ENCODE measurements at places on chromosomes 16 and 17.

DNA sequence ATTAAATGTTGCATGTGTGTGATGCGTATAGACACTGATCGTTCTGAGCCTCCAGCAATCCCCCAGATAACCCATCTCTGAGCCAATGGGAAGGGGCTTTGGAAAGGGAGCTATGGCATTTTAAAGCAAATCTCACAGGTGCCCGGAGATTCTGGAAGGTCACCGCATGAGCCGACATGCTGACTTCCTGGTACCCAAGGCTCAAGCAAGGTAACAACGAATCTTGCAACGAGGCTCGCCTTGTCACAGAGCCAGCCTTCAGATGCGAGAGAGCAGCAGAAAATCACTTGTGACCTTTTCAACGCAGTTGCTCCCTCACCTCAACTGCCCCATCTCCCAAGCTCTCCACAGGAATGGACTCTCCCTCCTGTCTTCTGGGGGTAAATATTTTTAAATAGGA lies 154.8 kb upstream of the CDH5 start:
- no peak for DNase-seq

DNA sequence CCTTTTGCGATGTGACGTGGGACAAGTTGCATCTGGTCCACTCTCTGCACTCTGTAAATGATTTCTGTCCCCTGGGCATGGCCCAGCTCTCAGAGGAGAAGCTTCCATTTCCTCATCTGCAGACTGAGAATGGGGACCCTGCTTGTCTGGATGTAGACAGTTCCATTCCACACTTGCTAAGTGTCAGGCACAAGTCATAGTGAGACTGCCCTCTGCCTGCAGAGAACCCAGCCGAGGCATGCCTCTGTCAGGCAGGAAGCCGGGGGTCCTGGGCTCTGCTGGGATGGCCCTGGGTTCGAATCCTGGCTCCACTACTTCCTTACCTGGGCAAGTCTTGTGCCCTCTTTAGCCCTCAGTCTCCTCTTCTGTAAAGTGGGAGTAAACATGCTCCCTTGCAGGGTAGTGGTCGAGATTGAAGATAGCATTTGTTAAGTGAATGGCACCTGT lies 4.1 kb downstream of the MAP2K3 start:
- DNase-seq, result no peak

DNA sequence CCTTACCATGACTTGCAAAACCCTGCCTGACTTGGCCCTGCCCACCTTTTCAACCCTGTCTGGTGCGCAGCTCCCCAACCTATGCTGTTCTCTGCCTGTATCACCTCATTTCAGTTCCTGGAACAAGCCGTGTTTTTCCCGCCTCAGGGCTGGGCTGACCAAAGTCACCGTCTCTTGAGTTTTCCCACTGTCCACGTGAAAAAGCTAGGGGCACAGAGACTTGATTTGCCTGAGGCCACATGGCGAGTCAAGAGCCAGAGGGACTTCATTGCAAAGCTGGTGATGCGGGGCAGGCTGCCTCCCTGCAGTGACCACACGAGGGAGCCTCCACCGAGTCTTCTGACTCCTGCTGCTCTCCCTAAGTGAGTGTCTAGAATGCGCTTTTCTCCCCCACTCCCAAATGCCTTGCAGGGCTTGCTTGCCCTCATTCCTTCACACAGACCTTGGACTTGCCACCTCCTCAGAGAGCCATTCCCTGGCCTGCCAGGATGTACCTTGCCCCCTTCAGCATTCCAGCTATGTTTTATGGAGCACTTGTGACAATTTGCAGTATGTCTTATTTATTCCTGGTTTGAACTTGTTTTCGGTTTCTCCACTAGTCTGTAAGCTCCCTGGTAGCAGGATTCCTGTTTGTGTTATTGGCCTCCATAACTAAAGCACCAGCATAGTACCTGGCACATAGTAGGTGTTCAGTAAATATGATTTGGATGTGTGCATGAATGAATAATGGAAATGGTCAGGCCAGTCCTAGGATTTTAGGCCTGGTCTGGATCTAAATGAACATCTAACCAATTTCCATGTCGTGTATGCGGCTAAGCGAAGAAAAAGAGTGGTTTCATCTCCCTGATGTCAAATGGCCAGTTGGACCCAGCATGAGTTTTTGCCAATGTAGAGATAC lies 252.3 kb downstream of the SNX29 start:
- DNase-seq, result peak; percentile 5

GRCh38 chr16:35730251-35730650 lies 2270.8 kb downstream of the TP53TG3F start:
- no peak for DNase-seq

DNA sequence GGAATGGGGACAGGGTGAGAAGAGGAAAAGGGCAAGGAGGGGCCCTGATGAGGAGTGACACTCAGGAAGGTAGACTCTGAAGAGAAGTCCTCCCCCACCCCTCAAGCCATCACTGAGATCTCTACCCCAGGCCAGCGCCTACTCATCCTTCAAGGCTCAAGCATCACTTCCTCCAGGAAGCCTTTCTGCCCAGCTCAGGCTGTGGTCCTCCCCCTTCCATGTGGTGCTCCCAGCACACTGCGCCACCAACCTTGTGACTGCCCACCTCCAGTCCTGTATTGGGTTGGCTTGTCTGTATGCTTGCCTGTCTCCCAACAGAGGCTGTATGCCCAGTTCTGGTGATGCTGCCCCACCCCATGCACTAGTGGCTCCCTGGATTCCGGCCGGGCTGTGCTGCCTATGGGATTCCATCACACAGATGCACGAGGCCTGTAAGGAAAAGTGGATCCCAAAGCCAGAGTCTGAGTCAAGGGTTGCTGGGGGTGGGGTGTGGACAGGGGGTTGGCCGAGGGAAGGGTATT lies 19.8 kb upstream of the ZFP90 start:
- no peak for DNase-seq

DNA sequence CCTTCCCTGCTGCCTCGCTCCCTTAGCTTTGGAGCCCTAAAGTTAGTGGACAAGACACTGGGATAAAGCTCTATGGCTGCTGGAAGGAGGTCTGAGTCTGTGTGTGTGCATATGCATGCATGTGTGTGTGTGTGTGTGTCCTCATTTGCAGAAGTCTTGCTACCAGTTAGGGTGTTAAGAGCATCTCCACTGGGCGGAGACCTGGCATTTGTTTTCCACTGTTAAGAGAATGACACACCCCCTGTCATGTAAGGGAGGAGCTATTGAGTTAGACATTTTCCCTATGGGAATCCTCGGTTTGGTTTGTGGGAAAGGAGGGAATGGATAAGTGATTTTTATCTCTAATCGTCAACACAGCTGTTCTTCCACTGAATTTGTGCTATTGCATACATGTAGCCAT lies 24.8 kb upstream of the ARHGAP23 start:
- no peak for DNase-seq

- DNase-seq, result no peak
These were observed 33.8 kb upstream of the CPHXL start for GRCh38 chr16:75760018-75760519.

DNA sequence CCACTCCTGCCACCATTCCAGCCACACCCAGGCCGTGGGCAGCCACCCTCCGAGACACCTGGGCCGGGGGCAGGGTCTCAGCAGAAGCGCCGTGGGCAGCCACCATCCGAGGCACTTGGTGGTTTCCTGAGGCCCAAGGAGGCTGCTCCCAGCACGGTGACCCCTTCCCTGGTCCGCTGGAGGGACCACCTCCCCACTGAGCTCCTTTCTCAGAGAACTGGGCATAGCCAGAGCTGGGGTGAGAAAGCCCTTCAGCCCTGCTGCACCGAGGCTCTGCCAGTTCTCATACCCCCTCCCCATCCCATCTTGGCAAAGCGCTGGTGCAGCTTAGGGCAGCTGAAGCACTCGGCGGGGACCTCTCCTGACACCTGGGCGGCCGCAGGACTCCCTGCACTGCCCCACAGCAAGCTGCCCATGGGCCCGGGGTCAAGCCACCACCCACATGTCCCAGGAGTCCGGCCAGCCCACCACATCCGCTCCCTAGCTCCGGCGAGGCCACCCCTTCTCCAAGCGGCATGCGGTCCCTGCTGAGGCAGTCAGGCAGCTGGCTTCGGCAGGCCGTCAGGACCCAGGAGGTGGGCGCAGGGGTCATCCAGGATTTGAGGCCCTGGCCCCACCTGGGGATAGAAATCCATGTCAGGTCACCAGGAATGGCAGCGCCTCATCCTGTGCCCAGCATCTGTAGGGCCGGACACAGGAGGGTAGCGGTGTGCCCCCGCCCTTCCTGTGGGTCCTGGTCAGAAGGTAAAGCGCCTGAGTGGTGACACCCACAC lies 1.3 kb upstream of the CYBA start:
- DNase-seq, result no peak

DNA sequence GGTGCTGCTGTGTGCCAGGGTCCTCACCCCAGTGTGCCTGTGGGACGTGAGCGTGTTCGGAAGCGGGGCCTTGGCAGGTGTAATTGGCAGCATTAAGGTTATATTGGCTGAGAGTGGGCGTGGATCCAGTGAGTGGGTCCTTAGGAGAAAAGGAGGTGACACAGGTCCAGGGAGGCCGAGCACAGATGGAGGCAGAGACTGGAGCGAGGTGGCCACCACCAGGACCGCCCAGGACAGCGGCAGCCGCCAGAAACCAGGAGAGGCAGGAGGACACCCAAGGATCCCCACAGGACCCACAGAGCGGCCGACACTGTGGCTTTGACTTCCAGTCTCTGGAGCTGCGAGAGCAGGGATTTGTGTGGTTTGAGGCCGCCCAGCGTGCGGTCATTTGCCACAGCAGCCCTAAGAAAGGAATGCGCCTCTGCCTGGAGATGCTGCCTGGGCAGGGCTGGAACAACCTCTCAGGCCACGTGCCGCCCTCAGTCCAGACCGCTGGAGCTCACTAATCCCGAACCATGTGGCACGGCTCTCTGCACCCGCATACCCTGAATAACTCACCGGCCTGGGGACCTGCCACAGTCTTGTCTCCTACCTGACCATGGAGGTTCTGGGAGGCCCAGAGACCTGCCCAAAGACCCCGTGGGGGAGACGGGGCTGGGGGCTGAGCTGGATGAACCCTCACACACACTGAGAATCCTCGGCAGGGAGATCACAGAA lies 45.4 kb downstream of the SOX8 start:
- no peak for DNase-seq

- no peak for DNase-seq
These were observed 13.5 kb upstream of the CACNG4 start for GRCh38 chr17:66950886-66951604.

GRCh38 chr16:86772671-86773353 lies 194.5 kb downstream of the FOXL1 start:
- DNase-seq, result no peak

DNA sequence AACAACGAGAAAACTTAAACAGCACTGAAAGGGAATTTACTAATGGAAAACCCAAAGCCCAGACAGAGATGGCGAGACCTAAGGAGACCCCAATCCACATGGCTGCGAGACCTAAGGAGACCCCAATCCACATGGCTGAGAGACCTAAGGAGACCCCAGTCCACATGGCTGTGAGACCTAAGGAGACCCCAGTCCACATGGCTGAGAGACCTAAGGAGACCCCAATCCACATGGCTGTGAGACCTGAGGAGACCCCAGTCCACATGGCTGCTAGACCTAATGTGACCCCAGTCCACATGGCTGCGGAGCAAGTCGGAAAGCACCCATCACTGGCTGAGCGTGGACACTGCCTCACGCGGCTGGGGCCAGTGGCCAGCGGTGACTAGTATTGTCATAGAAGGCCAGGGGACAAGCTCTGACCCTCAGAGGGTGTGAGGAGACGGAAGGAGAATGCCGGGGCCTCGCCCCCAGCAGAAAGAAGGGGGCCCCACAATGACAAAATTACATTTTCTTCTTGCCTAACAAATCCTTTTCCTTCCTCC lies 241.8 kb downstream of the C16orf95 start:
- no peak for DNase-seq

DNA sequence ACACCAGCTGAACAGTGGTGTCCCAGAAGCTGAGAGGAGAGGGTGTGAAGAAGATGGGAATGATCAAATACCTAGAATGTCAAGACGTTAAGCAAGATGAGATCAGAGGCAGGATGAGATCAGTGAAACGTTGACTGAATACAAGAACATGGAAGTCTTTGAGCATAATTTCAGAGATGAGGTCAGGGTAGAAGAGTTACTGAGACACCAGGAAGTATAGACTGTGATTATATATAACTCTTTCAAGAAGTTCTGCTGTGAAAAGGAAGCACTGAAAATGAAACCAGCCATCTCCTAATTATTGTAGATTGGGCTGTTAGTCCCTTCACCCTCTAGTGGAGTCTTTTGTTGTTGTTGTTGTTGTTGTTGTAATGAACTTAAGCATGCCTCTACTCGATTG lies 9.1 kb downstream of the SHCBP1 start:
- no peak for DNase-seq

- DNase-seq, result no peak
These were observed 10.4 kb downstream of the ERBB2 start for GRCh38 chr17:39709998-39710964.

DNA sequence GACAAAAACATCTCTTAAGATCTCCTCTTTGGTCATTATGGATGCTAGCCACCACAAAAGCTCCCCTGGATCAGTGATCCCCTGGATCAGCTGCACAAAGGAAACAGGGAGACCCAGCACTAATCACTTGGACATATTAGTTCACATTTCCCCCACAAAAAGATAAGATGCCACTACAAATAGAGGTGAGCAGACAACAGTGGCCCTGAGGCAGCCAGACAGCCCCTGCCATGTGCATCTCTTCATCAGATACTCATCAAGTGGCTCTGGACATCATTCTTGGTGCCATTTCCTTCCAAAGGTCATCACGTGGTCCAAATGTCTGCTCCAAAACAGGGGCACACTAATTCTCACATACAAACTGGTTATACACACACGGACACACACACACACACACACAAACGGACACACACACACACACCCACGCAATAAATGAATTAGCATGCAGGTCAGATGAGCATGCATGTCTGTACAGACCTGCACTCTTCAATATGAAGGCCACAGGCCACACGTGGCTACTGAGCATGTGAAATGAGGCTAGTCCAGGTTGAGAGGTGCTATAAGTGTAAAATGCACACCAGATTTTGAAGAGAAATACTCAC lies 4.1 kb downstream of the USP36 start:
- no peak for DNase-seq

GRCh38 chr17:17417718-17418181 lies 59.0 kb upstream of the MED9 start:
- DNase-seq, result no peak

- DNase-seq, result no peak
These were observed 82.6 kb downstream of the DYNLRB2 start for GRCh38 chr16:80623376-80623775.

GRCh38 chr17:63445571-63445953 lies 544 bp downstream of the CYB561 start:
- peak; percentile 56 for DNase-seq

DNA sequence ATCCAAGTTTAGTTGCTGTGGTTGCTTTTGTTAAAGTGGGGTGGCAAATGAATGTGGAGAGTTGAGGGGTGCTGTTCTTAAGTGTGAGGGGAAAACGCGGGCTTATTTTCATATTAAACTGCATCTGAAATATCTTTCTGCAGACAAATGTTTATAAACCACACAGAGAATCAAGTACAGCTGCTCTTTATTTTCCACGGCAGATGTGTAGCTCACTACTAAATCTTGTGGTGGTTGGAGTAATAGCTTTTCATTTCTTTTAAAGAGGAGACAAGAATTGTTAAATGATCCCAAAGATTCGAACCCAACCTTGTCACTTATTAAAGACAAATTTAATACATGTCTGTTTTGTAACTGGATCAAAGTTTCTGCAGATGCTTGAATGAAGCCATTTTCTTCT lies 2.1 kb downstream of the CLTC start:
- DNase-seq, result no peak

GRCh38 chr16:278863-279366 lies 1.5 kb upstream of the ARHGDIG start:
- DNase-seq, result no peak

All from activated gamma-delta T cell treated with Interleukin-2 at 50 U/mL for 16 hours (primary cell).